ENCODE measurements at places on chromosomes 11 and 22.

DNA sequence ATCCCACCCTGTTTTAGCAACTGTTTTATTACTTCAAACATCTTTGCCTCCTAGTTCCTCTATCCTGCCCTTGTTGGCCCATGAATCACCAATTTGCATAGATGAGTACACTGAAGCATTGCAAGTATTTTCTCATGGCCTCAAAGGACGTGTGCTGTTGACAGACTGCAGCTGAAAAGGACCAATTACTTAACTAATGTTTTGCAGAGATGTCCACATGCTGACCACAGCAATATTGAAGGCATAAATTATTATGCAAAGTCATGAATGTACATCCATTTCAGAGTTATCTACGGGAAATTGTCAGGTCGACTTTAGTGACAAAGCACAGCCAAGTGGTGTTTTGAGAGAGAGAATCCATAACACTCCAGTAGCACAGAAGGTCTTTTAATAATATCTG, 64.8 kb downstream of the CADM1 start:
- no peak for DNase-seq

- no peak for DNase-seq
Observed at GRCh38 chr22:35476341-35476740, 64.3 kb upstream of the RASD2 start.

DNA sequence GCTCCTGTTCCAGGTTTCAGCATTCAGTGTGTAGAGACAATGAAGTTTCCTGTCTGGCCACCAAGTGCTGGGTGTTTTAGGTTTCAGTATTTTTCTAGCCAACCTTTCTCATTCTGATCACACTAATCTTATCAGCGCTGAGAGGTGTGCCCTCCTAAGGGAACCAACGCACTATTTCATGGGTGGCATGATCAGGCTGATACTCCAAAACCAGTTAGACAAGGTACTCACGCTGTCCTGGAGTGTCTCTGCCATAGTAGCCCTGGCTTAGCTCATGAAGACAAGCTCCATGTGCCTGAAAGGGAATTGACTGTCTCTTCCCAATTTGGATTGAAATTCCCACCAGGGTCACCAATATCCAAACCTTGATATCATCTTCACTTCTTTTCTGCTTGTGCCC, 8.0 kb upstream of the RAB38 start:
- no peak for DNase-seq

- no peak for DNase-seq
Observed at GRCh38 chr11:13781153-13781552, 112.7 kb downstream of the FAR1 start.

DNA sequence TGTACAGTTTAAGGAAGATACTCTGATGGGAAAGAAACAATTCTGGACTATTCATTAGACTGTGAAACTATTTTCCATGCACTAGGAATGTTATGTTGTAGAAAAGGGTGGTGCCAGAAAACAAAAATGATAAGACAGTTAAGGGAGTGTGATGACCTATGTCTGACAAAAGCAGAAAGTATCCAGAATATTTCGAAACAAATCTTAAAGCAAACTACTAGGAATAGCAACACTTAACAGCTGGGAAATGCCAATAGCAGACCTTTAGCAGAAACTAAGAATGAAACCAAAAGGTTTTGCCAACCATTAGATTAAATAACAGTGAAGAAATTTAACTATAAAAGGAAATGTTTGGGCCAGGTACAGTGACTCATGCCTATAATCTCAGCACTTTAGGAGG, 3.3 kb upstream of the ARHGAP20 start:
- no peak for DNase-seq

GRCh38 chr11:70073871-70074371, 4.2 kb upstream of the ANO1 start:
- DNase-seq, result no peak

GRCh38 chr11:2990617-2991451, 1.3 kb downstream of the NAP1L4 start:
- peak; percentile 5 for DNase-seq

DNA sequence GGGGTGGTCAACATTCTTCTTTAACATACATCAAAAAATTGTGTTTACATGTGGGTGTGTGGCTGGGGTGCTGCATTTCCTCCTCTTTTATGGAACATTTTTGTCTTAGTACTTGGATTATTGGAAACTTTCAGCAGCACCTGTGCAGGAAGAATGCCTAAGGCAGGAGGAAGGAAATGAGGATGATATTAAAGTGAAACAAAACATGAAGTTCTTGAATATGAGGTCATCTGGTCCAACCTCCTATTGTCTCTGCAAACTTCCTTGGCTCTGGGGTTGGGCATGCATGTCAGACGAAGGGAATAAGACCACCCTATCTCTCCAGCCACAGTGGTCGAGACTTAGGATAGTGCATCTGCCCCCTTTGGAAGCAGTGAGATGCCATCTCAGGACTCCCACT, 20.6 kb upstream of the OR9Q1 start:
- DNase-seq, result no peak

DNA sequence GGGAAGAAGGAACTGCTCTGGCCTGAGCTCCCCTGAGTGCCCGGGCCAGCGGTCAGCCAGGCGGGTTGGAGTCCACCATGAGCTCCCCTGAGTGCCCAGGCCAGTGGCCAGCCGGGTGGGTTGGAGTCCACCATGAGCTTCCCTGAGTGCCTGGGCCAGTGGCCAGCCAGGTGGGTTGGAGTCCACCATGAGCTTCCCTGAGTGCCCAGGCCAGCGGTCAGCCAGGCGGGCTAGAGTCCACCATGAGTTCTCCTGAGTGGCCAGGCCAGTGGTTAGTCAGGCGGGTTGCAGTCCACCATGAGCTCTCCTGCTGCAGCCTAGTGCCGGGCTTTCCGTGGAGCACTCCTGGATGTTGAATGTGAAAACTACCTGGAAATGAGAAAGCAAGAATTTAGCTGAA, 844.0 kb downstream of the TBC1D22A start:
- DNase-seq, result no peak

- DNase-seq, result no peak
Observed at GRCh38 chr11:127592371-127592770, 591.8 kb upstream of the KIRREL3 start.

DNA sequence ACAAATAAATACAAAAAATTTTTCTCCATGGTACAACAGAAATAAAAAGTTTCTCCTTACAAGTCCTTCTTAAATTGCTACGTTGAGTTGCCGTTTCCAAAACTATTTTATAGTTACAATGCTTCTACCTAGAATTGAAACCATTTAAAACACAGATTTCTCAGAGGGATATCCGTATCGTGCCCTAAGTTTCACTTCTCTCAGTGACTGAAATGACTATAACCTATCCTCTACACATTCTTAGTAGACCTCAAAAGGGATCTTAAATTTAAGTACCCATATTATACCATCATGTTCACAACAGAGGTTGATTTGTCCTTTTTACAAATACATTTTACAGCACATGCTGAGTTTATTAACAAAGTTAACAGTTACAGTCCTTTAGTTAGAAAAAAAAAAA, 44.1 kb downstream of the USP28 start:
- DNase-seq, result no peak

DNA sequence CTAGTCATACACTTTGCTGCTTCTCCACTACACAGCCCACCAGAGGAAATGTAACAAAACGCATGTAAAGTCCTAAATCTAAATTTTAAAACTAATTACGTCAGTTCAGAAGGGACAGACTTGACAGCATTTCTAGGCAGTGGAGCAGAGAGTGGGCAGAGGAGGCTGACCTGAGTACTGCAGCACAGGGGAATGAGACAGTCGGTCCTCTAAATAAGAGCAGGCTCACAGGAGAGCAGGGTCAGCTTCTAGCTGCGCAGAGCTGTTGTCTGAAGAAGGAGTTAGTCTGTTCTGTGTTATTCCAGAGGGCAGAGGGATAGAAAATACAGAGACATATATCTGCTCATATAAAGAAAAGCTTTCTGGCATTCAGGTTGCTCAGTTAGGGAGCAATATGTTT, 40.3 kb downstream of the JHY start:
- no peak for DNase-seq

GRCh38 chr11:57649826-57650738, at the start of gene YPEL4:
YPEL4 (minus strand) TSS chr11:57649912; CDS start chr11:57647107, 2,805 bp downstream.
- DNase-seq, result no peak

- no peak for DNase-seq
Observed at GRCh38 chr11:130522284-130522961, 74.0 kb downstream of the ADAMTS15 start.

- DNase-seq, result no peak
Observed at GRCh38 chr22:28246397-28246796, 327.3 kb upstream of the PITPNB start.

- no peak for DNase-seq
Observed at GRCh38 chr11:130617001-130617400, 168.6 kb downstream of the ADAMTS15 start.

DNA sequence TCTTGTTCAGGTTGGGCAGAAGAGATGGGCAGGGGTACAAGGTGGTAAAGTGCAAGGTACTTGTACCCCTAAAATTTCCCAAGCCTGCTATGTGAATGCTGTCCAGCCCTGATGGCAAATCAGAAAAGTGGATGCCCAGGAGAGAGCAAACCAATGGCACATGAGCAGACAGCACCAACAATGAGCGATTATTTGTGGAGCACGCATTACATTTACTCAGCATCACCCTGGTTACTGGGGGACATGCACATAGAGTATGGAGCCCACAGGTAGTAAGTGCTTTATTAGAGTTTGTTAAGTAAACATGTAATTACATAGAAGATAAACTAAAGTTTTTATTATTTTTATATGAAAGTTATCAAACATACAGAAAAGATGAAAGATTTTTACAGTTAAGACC, 165.7 kb downstream of the NTM start:
- no peak for DNase-seq

DNA sequence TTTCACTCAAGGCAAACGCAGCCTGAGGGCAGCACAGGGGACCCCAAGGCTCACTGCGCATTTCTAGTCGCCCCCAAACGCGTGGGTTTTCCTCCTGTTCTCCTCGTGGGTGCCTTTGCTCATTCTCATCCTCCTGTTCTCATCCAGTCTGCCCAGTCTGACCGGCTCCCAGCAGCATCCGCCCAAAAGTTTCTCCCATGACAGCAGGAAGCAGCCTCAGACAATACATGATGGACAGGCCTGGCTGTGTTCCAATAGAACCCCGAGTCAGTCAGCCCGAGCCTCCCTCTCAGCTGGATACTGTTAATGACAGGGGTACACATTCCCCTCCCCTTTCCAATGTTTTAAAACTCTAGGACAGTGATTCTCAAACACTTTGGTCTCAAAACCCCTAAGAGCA, 22.5 kb upstream of the KRTAP5-7 start:
- DNase-seq, result no peak

DNA sequence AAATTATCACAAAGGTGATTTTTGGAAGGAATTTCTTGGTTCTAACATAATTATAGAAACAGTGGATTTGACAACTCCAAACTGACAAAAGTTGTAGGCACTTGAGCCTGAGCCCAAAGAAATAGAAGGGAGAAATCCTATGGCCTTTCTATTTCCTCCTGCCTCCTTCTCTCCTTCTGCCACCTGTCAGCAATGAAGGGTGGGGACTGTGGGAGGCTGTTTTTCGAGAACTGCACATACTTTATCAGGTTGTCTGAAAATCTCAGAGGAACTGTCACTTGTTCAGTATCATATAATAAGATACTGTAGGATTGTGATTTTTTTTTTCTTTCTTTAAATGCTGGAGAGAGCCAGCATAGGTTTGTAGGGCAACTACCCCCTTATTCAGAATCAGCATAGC, 187.9 kb upstream of the SESN3 start:
- DNase-seq, result no peak

- DNase-seq, result peak; percentile 72
Observed at GRCh38 chr11:117861151-117862018, 15.1 kb downstream of the FXYD6 start.

GRCh38 chr11:61598886-61599868, 18.3 kb upstream of the SYT7 start:
- no peak for DNase-seq

DNA sequence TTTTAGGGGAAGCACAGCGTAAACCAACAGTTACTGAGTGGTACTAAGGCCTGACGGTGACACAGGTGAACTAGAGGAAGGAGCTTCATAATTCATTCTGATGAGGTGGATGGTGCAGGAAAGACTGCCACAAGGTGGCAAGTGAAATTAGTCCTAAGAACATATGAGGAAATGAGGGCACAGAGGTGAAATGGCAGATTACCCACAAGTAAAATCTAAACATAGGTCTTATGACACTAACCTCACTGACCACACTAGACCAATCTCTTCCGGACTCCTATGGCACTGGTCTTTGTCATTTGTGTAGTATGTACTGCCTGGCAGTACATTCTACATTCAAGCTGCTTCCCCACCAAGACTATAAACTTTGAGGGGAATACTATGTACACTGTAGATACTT, 20.2 kb downstream of the GAB2 start:
- no peak for DNase-seq

GRCh38 chr11:101912823-101913284, 2.0 kb upstream of the CEP126 start:
- DNase-seq, result no peak

DNA sequence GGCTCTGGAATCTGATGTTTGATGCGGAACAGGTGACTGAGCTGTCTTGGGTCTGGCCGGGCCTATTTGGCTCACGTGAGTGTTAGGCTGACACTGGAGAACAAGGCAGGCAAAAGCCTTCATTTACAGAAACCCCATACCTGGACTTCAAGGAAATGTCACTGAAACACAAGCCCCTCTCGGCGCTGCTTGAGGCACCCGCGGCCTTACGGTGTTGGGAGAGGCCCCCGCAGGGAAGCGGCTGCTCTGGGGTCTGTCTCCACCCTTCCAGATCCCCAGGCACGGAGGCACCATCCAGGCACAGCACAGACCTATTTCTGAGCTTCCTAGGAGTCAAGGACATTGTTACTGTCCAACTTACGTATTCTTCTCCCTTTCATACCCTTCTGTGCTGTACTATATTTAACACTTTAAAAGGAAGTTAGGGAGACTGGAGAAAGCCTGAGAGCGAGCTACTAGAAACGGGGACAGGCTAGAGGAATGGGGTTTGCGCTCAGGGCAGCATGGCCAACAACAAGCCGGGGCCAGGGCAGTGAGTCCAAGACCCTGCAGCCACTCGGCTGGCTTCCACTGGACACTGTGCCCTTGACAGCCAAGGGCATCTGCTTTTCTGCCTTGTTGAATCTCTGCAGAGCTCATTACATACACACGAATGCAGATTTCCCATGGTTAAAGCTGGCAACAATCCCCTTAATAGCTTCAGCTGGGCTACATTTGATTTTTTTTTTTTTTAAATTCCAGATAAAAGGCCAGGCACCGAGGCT, 23.8 kb downstream of the DRD4 start:
- DNase-seq, result no peak

- no peak for DNase-seq
Observed at GRCh38 chr11:45396394-45396793, 110.3 kb upstream of the SYT13 start.

Measured in NCI-H1092 (cell line).